ENCODE measurements at places on chromosomes 1 and 21.

DNA sequence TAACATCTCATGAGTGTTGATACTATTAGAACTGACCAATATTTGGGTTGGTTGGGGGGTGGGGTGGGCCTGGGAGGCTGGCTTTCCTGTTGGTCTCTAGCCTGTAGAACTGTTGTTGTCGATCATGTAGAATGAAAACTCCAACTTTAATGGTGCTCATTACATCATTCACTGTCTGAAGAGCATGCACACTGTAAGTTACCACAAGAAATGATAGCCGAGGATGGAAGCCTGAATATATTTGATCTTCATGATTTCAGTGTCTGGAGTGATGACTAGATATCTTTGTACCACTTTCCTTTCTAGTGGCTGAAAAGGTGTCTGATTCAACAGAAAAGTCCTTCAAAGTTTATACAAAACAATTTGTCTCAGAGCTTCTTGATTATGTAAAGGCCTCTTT, 123.6 kb downstream of the XCL2 start:
- DNase-seq: no peak

GRCh38 chr1:160191756-160192155, 1.4 kb downstream of the CASQ1 start:
- DNase-seq: no peak

DNA sequence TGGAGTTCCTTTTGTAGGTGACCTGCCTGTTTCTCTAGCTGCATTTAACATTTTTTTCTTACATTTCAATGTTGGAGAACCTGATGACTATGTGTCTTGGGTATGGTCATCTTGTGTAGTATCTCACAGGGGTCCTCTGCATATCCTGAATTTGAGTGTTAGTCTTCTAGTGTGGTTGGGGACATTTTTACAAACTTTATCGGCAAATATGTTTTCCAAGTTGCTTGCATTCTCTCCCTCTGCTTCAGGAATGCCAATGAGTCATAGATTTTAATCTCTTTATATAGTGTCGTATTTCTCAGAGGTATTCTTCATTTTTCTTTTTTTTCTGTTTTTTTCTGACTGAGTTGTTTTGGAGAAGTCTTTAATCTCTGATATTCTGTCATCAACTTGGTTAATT, 684.0 kb downstream of the NCAM2 start:
- no peak for DNase-seq

DNA sequence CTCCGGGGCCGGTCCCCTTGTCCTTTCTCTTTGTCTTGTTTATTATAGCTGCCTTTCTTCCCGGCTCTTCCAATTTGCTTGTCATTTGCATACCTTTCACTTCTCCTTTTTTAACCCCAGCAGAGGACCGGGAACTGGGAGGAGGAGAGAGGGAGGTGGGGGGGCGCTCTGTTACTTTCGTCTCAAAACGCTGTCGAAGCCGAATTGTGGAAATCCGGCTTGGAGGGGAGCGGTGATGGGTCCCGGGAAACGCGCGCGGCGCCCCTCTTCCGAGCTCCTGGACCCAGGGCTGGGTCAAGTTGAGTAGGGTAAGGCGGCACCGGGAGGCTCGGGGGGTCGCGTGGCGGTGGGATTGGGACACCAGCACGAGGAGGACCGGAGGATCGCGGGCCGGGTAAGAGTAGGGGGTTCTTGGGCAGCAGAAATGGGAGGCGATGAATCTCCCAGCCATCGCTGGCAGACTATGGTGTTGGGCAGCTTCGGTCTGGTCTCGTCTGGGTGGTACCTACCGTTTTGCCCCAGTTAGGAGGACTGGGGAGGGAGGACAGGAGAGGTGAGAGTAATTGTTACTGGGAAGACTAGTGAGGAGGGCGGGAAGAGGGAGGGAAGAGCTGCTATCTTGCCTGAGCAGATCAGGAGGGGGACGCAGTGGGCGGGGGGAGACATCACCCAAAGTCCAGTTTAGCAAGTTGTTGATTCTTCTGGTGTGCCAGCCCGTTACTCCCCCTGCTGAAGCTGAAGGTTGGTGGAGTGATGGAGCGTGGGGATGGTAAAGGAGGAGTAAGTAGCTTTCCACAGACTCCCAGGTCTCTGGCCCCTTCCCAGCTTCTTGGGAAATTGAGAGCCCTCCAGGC, 1.5 kb downstream of the PROX1 start:
- no peak for DNase-seq

- DNase-seq: no peak
Observed at GRCh38 chr1:228794810-228795209, 59.5 kb downstream of the RHOU start.

- no peak for DNase-seq
Observed at GRCh38 chr1:10625554-10625953, 150.8 kb downstream of the PEX14 start.

- DNase-seq: no peak
Observed at GRCh38 chr1:71908871-71909390, 373.4 kb downstream of the NEGR1 start.

GRCh38 chr1:93576346-93576745, 105.3 kb downstream of the BCAR3 start:
- no peak for DNase-seq

DNA sequence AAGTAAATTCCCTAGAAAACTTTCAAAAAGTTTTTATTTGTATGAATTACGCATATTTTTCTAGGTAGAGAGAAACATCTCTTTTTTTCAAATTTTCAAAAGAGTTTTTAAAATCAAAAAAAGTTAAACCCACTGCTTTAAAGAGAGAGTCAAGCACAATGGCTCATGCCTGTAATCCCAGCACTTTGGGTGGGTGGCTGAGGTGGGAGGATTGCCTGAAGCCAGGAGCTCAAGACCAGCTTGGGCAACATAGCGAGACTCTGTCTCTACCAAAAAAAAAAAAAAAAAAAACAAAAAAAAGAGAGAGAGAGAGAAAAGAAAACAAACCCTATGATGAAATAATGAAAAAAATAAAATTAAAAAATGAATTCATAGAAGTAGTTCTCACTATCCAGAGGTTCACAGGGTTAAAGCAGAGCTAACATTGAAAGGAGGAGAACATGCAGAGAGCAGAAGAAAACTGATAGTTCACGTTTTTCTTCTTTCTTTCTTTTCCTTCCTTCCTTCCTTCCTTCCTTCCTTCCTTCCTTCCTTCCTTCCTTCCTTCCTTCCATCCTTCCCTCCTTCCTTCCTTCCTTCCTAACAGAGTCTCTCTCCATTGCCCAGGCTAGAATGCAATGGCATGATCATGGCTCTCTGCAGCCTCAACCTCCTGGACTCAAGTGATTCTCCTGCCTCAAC, 30.5 kb upstream of the SARS1 start:
- no peak for DNase-seq

- DNase-seq: no peak
Observed at GRCh38 chr1:12196641-12197482, 30.1 kb downstream of the TNFRSF1B start.

DNA sequence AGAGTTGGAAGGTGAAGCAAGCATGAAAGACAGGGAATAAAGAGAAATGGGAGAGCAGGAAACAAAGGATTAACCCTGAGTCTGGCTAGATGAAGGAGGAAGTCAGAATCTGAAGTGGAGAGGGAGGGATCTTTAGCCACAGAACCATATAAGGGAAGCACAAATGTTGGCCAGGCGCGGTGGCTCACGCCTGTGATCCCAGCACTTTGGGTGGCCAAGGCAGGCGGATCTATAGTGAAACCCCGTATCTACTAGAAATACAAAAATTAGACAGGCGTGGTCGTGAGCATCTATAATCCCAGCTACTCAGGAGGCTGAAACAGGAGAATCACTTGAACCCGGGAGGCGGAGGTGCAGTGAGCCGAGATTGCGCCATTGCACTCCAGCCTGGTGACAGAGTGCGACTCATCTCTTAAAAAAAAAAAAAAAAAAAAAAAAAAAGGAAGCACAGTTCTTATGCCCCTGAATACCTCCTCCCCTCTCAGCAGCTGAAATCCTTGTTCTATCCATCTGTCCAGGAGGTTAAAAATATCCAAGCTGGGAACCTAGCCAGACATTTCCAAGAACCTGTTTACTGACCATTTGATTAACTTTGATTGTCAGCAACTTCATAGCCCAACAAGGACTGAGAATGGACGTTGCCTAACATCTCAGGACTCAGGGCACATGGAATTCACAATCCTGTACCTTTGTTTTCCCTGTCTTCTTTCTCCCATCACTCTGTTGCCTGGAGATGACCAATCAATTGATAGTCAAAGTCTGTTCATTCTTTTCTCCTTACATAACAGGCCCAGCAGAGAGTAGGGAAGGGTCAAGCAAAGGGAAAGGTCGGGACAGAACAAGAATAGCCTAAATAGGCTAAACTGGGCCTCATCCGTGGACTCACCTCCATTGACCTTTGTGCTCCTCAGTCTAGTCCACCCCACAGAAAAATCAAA, 10.6 kb downstream of the TXNIP start:
- no peak for DNase-seq

- no peak for DNase-seq
Observed at GRCh38 chr1:155253797-155254196, 1.5 kb downstream of the ENTREP3 start.

DNA sequence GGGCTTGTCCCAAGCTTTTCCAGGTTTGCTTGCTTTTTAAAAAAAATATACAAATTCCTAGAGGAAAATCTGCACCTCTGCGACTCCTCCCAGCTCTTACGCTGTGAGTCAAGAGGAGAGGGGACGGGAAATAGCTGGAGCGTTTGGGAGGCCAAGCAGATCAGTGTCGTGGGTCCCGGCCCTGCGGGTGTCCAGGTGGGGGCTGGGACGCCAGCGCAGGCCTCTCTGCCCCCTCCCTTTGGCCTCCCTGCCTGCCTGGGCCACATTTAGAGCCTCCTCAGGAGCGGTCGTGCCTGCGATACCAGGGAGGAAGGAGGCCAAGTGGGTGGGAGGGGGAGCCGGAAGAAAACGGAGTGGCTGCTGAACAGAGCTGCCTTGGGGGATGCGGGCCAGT, 9.0 kb downstream of the WNT4 start:
- no peak for DNase-seq

DNA sequence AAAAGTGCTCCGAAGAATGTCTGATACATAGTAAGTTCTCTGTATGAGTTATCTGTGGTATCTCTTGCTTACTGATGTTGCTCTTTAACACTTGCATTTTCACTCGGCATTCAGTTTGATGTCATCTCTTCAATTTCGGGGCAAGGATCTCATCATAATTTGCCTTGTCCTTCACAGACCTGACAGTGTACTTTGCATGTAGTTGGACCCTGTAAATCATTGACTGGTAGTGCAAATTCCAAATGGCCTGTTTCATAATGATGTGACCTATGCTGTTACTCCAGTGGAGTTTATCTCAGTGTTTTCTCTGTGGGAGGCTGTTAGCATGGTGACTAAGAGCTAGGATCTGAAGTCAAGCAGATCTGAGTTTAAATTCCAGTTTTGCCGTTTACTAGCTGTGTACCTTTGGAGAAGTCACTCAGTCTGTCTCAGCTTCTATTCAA, 34.2 kb upstream of the ABCD3 start:
- DNase-seq: no peak

DNA sequence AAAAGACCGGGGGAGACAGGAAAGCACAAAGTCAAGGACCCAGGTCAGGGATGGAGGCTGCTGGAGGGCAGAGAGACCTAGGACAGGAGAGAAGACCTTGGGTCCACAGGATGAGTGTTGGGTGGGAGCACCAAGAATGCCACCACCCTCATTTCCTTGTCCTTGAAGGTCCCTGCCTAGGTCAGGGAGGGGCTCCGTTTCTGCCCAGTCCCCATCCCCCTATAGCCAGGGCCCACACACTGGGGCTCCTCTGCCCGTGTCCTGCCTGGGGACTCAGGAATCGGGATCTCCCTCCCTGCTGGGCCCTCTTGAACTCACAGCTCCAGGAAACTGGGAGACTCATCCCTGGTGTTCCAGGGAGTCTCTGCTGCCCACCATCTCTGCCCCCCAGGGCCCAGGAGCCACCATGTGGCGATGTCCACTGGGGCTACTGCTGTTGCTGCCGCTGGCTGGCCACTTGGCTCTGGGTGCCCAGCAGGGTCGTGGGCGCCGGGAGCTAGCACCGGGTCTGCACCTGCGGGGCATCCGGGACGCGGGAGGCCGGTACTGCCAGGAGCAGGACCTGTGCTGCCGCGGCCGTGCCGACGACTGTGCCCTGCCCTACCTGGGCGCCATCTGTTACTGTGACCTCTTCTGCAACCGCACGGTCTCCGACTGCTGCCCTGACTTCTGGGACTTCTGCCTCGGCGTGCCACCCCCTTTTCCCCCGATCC, 584 bp downstream of the TINAGL1 start:
- DNase-seq: no peak
